Astrocyte (in vitro differentiated cells and primary cell): ENCODE measurements at places on chromosomes 3 and 15.

DNA sequence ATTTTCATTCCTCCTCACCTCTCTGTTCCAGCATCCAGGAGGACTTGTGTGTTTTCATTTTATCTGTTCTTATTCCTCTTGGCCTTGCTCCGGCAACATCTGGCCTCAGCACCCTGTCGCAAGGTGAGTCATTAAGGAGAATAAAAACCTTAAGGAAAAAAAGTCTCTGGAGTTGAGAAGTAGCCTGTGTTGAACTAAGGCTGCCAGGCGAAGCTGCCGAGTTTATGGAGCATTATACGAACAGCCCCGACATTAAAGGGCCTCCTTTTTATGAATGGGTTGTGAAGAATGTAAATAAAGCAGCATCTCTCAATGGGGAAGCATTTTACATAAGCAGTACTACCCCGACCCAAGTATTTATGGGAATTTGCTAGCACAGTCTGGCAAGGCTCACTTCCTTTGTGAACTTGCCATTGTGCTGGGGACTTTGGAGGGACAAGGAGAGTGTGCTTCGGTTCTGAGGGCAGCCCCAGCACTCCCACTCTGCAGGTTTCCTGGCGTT is 4.7 kb downstream of the BAHD1 start:
- peak; percentile 62 for DNase-seq

GRCh38 chr3:25785826-25786225 is 2.6 kb upstream of the NGLY1 start:
- no peak for DNase-seq

GRCh38 chr3:3800685-3801493 is 1.7 kb downstream of the LRRN1 start:
- DNase-seq: peak; percentile 11

DNA sequence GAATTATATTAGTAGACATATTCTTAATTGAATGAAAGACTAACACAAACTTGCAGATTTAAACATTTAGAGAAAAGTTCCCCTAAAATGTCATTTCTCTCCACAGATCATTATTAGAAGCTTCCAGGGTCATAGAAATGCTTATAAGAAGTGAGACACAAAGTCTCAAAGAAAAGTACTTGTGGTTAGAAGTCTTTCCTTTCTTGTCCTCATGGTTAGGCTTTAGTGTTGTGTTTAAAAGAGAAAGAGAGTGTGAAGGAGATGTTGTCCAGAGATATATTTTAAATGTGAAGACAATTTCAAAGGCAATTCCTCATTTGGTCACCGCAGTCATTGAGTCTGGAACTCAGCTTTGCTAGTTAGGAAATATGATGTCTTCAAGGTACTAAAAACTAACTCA is 230.4 kb upstream of the ARPP21 start:
- DNase-seq: no peak

DNA sequence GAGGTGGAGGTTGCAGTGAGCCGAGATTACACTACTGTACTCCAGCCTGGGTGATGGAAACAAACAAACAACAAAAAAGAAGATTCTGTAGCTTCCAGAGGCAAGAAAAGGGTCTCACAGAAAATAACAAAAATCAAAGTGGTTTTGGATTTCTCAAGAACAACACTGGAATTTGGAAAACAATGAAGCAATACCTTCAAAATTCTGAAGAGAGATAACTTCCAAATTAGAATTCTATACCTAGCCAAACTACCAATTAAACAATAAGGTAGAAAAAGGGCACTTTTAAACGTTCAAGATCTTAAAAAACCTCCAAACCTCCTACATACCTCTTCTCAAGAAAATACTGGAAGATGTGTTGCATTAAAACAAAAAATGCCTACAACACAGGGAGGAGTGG is 4.9 kb upstream of the CDCP1 start:
- DNase-seq: no peak

- peak; percentile 35 for DNase-seq
These were observed 557 bp downstream of the DENND4A start for GRCh38 chr15:65791335-65792137.

GRCh38 chr15:44130778-44131177 is 64.3 kb downstream of the FRMD5 start:
- DNase-seq: no peak

DNA sequence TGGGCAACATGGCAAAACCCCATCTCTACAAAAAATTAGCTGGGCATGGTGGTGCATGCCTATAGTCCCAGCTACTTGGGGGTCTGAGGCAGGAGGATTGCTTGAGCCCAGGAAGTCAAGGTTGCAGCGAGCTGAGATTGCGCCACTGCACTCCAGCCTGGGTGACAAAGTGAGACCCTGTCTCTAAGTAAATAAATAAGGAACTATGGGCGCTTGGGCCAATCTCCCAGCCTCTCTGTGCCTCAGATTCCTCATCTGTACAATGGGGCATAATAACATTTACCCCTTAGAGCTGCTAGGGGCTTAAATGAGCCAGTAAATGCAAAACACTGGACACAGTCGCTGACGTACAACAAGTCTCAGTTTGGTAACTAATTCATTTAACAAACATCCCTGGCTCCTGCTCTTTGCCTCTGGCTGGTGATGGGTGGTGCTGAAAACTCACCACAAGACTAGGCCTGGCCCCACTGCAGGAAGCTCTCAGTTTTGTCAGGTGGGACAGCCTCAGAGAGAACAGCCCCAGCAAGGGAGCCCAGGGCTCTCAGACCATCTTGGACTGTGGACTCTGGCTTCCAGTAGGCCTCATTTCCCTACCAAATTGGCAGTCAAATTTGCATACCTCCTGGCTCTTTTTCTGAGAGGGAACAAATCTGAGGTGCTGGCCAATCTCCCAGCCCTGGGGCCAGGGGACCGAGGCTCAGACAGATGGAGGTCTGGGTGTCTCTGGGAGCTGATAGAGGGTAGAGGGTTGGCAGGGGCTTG is 6.4 kb upstream of the TBC1D2B start:
- DNase-seq: no peak

GRCh38 chr15:76251717-76252116 is 59.6 kb downstream of the ETFA start:
- no peak for DNase-seq

DNA sequence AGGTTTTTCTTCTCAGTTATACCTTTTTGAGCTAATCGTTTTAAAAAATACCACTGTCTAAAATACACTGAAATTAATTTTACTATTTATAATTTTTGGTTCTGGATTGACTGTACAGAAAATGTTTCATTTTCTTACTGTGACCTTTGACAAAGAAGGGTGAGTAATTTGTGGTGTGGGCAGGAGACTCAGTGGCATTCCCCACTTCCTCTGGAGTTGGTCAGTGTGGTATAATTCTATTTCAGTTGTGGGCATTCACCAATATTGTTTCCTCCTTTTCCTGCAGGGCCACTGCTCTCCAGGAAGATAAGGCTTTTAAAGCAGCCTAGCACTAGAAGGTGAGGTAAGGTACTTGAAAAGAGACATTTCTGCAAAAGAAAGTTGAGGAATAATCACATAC is 6.5 kb downstream of the DAG1 start:
- DNase-seq: no peak

DNA sequence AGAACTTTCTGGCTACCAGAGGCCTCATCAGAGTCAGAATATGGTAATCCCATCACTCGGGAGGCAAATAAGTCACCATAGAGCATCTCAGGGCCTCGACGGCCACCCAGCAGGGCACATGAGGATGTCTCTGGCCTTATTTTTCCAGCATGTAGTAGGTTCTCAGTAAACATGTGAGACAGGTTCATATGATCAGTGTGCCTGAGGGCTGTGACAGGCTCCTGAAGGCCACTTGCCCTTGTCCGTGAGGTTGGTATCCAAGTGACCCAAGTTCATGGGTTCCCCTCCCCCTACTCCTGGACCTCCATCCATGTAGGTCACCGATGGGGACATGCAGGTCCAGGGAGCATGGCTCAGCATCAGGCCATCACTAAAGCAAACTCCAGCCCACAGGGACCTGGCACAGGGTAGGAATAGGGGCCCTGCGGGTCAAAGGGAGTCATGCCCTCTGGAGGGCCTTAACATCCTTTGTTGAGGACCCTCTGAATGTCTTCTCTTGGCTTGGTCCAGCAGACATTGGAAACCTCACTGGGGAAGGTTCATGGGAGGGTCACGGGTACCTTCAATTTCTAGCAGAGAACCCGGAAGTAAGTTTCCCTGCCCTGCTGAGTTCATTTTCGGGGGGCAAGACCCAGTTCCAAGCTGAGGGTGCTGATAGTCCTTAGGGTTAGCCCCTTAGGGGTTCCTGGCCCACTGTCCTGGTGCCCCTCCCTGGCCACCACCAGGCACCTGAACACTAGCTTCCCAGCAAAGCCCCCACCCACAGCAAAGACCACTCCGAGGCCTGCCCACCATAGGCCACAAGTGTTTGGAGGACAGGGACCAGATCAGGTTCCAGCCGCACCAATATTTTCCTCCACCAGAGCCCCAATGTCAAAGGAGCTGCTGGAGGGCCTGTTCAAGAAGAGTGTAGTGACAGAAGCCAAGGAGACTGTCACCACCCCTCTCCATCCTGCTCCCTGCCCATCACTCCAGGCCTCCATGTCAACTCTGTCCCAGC is 61.1 kb downstream of the ZNF445 start:
- no peak for DNase-seq

- DNase-seq: peak; percentile 45
These were observed 100.8 kb downstream of the CPN2 start for GRCh38 chr3:194250098-194251002.

GRCh38 chr15:75758071-75758872 is 45.6 kb upstream of the CSPG4 start:
- peak; percentile 61 for DNase-seq

GRCh38 chr3:189937302-189938127 is 183.2 kb downstream of the P3H2 start:
- peak; percentile 100 for DNase-seq

- DNase-seq: peak; percentile 65
These were observed 145.5 kb downstream of the WNT5A start for GRCh38 chr3:55341502-55342031.

GRCh38 chr3:31573036-31573779 is 40.5 kb downstream of the STT3B start:
- no peak for DNase-seq

GRCh38 chr3:101758224-101758623 is 20.8 kb upstream of the NXPE3 start:
- DNase-seq: no peak

- no peak for DNase-seq
These were observed 16.8 kb downstream of the NEO1 start for GRCh38 chr15:73069109-73069508.

DNA sequence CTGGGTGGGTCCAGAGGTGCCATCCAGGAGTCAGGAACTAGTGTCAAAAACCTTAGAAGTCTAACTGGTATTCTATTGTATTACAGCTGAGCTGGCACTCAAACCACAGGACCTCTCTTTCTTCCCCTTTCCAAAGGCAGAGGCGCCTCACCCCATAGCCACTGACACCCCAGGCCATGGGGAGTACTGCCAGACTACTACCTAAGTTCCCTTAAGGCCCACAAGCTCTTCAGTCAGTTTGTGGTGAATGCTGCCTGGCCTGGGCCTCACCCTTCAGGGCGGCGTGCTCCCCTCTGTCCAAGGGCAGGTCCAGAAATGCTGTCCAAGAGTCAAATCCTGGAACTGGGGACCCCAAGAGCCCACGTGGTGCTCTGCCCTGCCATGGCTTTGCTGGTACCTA is 43.0 kb upstream of the FGF7 start:
- DNase-seq: no peak

DNA sequence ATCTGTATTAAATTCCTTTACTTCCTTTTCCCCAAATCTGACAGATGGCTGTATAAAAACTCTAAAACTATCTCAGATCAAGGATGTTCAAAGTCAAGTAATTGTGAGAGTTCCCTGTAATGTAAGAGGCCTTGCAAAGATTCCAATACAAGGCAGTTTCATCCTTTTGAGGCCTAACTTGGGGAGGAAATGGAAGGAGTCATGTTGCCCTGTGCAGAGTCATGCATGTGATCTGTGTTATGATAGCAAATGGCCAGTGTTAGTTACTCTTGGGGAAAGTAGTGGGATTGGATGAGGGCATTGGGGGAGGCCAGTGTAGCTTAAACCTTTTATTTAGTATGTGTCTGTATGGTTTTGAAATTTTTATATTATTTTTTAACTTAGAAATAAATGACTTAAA is 23.7 kb upstream of the FBXL22 start:
- DNase-seq: no peak
